ENCODE measurements at places on chromosomes 6 and 20. TPM values are rescaled to one million over a fixed set of nuclear protein-coding genes. Genes with fewer than 3 reads are reported as not detected.
A peak's percentile ranks its signal among the peaks of the same experiment; 100 is the strongest.

The MEP1A gene
- total RNA-seq: not detected

GRCh38 chr20:37405351-37405897 is 59.5 kb downstream of the SRC start:
- DNase-seq: no peak

GRCh38 chr6:75438442-75439116 is 55.0 kb downstream of the FILIP1 start:
- no peak for DNase-seq

GRCh38 chr6:53382421-53382820 is 33.7 kb upstream of the ELOVL5 start:
- no peak for DNase-seq

DNA sequence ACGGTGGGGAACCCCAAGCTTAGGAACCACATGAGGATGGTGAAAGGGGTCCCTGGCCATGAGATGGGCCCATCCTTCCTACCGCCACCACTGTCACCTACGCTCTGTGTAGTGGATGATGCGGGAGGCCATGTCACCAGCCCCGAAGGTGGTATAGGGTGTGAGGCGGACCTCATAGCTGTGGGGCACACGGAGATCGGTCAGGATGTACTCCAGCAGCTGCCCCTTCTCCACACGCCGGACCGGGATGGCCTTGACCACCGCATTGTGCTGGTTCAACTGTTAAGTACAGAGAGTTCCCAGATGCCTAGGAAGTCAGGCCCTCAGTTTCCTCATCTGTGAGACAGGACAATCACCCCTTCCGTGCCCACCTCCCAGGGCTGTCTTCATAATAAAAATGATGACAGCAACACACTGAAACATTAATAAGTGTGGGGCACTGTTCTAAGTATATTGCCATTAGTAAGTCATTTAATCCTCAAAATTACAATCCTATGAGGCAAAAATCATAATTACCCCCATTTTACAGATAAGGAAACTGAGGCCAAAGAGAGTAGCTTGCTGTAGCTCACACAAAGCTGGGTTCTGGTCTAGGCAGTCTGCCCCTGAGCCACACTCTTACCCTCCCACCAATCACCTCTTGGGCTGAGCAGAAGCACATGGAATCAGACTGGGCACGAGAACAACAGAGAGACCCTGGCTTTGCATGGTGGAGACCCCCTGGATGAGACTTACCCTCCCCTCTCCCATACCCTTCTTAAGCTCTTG is 51.4 kb downstream of the MDGA1 start:
- no peak for DNase-seq

The GLP1R gene
- 0.07 TPM for total RNA-seq

DNA sequence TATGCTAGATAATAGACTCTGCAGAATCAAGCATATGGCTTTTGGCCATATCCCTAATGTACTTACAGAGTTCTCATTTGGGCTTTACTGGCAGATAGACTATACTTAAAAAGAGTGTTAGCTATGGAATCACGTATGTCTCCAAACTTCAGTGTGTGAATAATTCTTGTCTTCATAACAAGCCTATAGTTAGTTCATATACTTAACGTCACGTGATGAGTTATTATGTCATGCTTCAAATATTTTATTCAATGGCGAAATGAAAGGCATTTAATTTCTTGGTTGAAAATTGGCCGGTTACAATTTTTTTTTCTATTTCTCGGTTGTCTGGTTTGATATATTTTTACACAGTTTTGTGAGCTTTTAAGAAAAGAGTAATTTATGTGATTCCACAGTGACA is 62.7 kb downstream of the MEI4 start:
- DNase-seq: no peak

GRCh38 chr6:125714441-125715090 is 34.9 kb upstream of the HEY2 start:
- DNase-seq: no peak

- no peak for DNase-seq
Measured at GRCh38 chr6:3351105-3351676, 92.4 kb downstream of the PSMG4 start.

GRCh38 chr6:106085692-106085983 is 498 bp upstream of the PRDM1 start:
- DNase-seq: no peak

GRCh38 chr6:13217206-13217905 is 111.0 kb downstream of the TBC1D7 start:
- no peak for DNase-seq

The PSORS1C2 gene
- not detected for total RNA-seq

The MOG gene
- not detected for total RNA-seq

The ZBP1 gene
- 1.1 TPM for total RNA-seq

GRCh38 chr6:89436226-89436625 is 3.3 kb downstream of the ANKRD6 start:
- DNase-seq: no peak

The RSPH3 gene
- total RNA-seq: 6.8 TPM

The CRISP3 gene
- total RNA-seq: not detected

- no peak for DNase-seq
Measured at GRCh38 chr20:10651227-10651990, 22.4 kb downstream of the JAG1 start.

DNA sequence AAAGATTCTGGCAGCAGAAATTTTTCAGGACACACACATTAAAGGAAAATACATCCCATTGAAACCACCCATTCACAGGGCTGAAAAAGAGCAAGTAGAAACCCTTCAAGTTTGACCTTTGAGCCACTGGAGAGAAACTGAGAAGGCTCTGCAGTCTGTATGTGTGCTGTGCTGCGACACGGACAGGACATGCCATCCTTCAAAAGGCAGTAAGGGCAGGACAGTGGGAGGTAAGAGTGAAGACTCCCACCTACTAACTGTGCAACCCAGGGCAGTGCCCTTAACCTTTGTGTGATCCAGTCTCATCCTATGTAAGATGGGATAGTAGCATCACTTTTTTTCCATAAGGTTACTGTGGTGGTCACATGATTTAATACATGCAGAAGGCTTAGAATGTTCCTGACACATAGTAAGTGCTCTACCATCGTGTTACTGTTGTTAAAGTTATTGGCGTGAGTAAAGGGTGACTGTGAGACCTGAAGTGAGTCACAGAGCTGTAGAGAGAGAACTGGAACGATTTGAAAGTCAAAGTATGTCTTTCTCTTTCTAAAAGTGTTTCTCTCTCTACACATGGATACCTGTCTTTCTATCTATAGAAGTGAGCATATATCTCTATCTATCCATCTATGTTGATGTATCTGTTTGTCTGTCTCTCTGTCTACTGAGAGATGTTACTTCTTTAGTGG is 153.7 kb upstream of the OLIG3 start:
- DNase-seq: no peak

DNA sequence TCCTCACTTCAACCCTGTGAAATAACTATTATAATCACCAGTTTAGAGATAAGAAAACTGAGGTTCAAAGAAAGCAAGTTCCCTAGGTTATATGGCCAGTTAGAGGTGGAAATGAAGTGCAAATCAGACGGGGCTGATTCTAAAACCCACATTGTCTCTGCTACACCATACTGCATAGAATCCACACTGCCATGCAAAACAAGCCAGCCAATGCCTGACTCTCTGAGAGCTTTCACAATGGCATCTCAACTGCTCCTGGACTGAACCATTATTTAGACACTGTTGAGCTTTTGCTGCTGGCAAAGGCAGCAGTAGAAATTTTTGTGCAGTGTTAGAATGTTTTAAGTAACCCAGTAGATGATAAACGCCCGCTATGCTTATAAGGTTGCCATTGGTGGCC is 195.2 kb upstream of the CNR1 start:
- no peak for DNase-seq

GRCh38 chr20:8524101-8525016 is 392.3 kb downstream of the PLCB1 start:
- DNase-seq: no peak

DNA sequence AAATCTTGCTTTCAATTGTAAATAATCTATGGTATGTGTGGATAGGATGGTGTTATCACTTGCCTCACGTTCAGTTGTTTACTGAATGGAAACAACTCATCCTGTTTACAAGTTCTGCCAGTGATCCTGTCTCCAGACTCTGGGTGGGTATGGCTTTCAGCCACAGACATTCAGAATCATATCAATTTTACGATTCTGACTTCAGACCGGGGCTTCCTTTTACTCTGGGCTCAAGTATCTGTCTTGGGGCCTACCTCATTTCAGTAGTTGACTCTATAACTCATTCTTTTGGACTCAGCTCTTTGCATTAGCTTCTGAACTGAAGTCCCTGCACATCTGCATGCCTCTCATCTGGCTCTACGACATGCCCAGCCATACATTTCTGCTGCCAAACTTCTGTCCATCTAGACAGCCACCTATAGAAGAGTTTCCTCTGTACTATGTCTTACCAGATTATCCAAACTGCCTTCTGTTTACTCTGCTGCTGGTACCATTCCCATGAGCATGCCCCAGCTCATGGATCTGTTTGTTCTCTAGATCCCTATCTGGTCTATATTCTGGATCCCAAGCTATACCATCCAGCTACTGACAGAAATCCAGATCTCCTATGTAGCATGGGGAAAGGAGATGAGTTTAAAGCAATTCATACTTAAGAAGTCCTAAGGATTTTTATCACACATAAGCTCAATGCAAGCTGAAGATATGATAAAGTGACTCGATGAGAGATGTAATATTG is 34.3 kb downstream of the FYN start:
- peak; percentile 69 for DNase-seq

DNA sequence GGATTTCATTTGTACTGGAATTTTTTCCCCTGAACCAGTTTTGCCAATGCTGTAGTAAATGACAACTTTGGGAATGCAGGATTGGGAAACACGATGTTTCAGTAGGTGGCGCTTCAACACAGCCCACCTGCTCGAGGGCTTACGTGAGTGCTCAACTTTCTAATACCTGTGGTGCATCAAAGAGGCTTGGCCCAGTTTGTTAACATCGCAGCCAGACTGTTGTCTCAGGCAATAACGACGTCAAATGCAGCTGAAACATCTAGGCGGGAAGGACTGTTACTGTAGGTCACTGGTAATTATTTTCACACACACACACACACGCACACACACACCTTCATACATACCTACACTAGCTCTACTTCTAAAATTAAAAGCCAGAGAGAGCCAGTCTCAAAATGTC is 815.5 kb upstream of the SLC35B3 start:
- no peak for DNase-seq

The SLC22A23 gene
- total RNA-seq: 1.0 TPM

DNA sequence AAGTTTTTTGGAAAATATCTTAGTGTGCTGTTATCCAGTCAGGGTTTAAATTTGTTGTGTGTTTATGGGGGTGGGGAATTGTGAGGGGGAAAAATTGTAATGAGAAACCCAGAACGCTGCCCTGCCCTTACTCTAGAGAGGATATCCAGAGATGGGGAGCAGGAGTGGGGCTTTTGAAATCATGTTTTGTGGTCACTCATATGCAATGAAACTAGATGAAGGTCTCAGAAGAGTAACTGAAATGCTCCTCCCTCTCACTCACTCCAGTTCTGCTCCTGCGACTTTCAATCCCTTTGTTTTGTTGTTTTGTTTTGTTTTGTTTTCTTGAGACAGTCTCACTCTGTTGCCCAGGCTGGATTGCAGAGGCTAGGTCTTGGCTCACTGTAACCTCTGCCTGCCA is 100.0 kb downstream of the CRYBG1 start:
- DNase-seq: no peak

GRCh38 chr20:46545827-46546138 is 4.7 kb downstream of the OCSTAMP start:
- DNase-seq: no peak

GRCh38 chr6:149938571-149939355 is 3.1 kb upstream of the ULBP2 start:
- DNase-seq: peak; percentile 62

- DNase-seq: no peak
Measured at GRCh38 chr6:119620846-119621555, 271.4 kb upstream of the MAN1A1 start.

DNA sequence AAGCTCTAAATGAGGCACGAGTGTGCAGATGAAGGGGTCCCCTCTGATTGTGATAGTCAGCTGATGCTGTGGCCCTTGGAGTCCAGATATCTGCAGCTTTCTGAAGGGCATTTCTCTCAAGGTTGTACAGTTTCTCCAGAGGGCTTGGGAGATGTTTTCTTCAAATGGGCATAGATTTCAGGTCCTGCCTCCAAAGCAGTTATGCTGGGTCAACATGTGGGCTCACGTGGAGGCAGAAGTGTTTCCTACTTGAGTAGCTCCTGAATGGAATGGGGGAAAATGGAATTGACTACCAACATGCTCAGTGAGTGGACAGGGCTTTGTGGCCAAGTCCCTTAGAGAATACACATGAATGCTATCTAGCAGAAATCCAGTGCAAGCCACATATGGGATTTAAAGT is 360.7 kb downstream of the SAMD5 start:
- DNase-seq: no peak

- peak; percentile 6 for DNase-seq
Measured at GRCh38 chr20:59015812-59016711, 3.2 kb upstream of the TUBB1 start.

The RAET1L gene
- not detected for total RNA-seq

DNA sequence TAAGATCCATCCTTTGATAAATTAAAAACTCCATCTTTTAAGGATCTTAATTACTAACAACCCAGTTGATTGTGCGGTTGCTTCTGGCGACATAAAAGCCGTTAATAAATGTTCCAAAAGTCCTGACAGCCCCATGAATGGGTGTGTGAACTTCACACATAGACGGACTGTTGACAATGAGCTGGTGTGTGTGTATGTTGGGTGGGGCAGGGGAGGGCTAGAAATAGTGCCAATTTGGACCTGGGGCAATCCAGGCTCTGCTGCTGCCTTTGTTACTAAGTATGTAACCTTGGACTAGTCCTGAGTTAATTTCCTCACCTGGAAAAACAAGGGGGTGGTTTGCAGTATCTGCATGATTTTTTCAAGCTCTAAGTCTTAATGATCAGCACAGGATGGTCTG is 4.2 kb downstream of the MAS1 start:
- DNase-seq: no peak

DNA sequence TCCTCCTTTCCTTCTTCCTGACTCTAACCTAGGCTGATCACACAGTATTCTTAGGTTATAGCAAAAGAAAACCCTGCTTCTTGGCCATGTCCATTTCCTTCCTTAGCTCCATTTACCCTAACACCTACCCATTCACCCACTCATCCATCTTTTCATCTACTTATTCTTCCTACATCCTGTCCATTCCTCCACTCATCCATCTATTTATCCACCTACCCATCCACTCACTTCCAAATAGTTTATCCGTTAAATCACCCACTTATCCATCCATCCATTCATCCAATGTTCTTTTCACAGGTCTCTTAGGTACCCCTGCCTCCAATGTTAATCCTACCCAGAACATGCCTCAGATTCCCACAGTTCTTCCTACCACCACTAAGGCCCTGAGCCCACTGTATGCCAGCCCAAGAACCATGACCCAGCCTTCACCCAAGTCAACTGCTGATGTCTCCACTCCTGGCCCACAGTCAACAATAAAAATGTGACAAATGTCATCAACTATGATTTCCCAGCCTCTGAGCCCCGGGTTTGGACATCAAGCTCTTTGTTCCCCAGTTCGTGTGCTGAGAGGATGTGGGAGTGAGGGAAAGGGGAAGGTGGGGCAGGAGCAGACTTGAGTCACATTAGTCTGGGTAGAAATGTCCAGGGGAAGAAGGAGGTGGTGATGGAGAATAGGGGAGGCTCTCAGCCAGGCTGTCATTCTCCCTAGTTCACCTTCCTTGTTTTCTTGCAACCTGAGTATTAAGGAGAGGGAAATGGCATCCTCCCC is 24.4 kb downstream of the TREML4 start:
- DNase-seq: no peak
